ENCODE measurements at places on chromosomes 4 and X.
A peak's percentile ranks its signal among the peaks of the same experiment; 100 is the strongest.

DNA sequence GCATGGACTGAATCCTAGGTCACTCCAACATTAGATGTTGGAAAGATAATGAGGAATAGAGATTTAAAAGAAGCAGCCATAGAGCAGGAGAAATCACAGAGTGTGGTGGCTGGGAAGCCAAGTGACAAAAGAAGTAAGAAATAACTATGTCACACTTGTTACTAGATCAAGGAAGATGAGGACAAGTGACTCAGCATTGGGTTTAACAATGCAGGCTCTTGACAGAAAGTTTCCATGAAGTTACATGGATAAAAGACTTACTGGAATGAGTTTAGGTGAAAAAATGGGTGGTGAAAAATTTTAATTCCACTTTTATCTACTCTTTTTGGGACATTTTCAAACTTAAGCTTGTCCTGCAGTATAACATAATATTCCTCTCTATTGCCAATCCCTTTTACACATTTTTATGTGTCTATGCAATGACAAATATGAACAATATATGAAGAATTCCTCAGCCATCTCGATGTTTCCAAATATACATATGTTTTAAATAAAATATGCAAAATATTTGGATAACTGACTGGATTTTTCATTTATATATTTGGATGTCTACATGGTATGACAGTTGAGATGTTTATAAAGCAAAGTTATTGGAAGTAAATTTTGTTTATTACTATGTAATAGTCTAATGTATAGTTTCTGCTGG, 462.6 kb downstream of the IL15 start:
- no peak for DNase-seq

GRCh38 chrX:49877397-49878101, 1.7 kb upstream of the USP27X start:
- no peak for DNase-seq

- DNase-seq: no peak
Observed at GRCh38 chrX:8404926-8405325, 59.7 kb upstream of the VCX3B start.

DNA sequence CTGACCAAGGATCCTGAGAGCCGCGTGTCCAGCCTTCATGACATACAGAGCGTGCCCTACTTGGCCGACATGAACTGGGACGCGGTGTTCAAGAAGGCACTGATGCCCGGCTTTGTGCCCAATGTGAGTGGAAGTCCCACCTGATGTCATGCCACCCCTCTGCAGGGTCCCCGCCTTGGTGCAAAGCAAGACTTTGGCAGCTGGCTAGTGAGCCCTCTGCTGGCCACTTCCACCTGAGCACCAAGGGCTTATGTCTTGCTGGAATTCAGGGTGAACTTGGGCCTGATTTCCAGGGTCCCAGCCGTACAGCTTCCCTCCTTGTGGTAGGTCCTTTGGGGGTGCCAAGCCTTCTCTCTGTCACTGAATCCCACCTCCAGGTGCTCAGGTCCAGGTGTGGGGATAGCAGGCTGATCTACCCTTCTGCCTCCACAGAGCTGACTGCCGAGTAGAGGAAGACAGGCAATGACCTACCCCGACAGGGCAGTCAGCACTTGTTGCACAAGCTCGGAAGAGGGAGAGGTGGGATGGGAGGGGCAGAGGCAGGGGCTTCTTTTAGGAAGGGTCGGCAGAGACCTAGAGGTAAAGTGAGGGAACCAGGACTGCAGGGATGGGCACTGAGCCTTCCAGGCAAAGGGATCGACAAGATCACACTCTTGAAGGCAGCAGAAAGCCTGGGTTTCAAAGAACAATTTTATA, 248.1 kb downstream of the EVC2 start:
- peak; percentile 10 for DNase-seq

- no peak for DNase-seq
Observed at GRCh38 chr4:29046186-29046585, 1674.0 kb upstream of the PCDH7 start.

DNA sequence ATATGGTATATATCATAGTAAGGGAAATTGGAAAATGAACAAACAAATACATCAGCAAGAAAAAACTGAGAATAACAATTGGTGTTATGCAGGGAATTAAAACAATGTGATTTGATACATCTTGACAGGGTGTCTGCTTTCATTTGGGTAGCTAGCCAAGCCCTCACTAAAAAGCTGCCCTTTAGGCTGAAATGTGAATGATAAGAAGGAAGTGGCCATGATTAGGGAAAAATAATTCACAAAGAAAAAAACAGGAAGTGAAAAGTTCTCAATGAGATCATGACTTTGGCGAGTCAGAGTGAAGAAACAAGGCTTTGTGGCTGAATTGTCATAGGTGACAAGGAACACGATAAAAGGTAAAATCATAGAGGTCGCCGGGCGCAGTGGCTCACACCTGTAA, 675.8 kb upstream of the SLIT2 start:
- no peak for DNase-seq

GRCh38 chrX:7926914-7927258, 327 bp downstream of the PNPLA4 start:
- no peak for DNase-seq

DNA sequence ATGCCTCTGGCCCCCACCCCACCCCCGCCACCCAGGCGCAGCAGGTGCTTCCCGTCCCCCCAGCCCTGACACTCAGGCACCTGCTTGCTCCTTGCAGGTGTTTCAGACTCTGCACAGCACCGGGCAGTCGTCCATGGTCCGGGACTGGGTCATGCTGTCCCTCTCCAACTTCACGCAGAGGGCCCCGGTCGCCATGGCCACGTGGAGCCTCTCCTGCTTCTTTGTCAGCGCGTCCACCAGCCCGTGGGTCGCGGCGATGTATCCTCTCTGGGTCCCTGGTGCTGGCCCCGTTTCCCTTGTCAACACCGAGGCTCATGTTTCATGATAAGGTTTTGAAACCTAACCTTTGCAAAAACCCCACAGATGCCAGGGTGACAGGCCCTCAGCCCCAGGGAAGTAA, 10.2 kb upstream of the MSANTD1 start:
- no peak for DNase-seq

GRCh38 chrX:126900937-126901336, 81.4 kb downstream of the PRR32 start:
- DNase-seq: no peak

DNA sequence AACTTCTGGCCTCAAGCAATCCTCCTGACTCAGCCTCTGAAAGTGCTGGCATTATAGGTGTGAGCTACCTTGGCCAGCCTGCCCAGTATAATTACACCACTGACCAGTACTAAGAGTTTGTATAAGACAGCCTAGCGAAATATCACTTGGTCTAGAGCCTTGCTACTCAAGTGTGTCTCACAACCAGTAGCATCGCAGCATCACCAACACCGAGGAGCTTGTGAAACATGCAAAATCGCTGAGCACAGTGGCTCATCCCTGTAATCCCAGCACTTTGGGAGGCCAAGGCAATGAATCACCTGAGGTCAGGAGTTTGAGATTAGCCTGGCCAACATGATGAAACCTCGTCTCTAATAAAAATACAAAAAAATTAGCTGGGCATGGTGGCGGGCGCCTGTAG, 102.0 kb upstream of the GATB start:
- DNase-seq: no peak

GRCh38 chrX:103212749-103213457, 2.0 kb upstream of the BEX4 start:
- DNase-seq: no peak

DNA sequence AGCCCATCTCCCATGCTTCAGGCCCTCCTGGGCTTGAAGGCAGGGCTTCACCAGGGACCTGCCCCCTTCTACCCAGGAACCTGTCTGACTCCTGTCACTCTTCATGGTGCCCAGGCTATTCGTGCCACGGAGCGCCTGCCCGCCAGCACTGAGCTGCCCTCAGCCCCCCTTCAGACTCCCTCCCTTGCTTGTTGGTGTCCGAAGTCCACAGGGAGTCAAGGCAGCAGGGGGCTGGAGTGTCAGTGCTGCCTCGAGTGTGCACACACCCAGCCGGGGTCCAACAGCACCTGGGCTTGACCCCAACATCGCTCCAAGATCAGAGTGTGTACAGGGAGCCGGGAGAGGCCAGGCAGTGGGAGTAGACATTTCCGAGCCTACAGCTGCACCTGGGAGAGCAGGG, 59.8 kb downstream of the TBCK start:
- DNase-seq: no peak

DNA sequence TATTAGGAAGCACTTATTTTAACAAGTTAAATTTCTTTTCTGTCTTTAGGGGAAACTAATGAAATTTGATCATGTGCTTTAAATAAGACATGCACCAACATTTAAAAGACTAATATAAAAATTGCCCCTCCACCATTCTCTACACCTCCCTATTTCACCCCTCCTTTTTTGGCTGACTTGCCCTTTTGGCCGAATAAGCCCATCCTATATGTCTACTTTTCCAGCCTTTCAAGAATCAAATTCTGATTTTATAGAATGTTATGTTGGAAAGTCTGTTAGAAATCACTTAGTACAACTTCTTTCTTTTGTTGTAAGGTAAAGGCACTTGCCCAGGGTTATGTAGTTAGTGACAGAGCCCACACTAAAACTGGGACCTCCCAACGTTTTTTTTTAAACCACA, 1.8 kb downstream of the CAPN6 start:
- DNase-seq: no peak

- no peak for DNase-seq
Observed at GRCh38 chr4:163967263-163967662, 472.8 kb downstream of the TMA16 start.

- DNase-seq: no peak
Observed at GRCh38 chr4:114464726-114465272, 133.8 kb upstream of the UGT8 start.

GRCh38 chr4:154720123-154720522, 23.7 kb upstream of the LRAT start:
- no peak for DNase-seq

DNA sequence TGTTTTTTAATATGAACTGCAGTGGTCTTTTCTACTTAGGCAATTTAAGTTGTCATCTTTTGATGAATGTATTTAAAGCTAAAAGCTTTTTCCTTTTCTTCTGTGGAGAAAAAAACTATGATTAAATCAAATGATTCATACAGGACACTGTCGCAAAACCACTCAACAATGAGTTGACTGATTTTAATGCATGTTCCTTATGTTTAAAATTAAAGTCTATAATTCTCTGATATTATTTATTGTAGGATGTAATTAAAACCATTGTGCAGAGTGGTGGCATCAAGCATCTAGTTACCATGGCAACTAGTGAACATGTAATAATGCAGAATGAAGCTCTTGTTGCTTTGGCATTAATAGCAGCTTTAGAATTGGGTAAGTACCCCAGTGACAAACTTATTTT, 172.5 kb downstream of the RAP1GDS1 start:
- DNase-seq: no peak

DNA sequence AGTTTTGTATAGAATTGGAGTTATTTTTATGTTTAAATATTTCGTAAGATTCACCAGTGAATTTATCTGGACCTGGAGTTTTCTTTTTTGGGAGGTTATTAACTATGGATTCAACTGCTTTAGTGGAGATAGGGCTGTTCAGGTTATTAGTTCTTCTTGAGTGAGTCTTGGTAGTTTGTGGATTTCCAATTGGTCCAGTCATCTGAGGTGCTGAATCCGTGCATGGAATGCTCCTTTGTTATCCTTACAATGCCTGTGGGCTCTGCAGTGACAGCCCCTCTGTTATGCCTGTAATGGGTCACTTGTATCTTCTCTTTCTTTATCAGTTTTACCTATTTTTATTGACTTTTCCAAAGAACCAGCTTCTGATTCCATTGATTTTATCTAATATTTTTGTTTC, 15.4 kb upstream of the NKX1-1 start:
- no peak for DNase-seq

GRCh38 chr4:77043507-77044136, 32.2 kb downstream of the CCNI start:
- DNase-seq: no peak

DNA sequence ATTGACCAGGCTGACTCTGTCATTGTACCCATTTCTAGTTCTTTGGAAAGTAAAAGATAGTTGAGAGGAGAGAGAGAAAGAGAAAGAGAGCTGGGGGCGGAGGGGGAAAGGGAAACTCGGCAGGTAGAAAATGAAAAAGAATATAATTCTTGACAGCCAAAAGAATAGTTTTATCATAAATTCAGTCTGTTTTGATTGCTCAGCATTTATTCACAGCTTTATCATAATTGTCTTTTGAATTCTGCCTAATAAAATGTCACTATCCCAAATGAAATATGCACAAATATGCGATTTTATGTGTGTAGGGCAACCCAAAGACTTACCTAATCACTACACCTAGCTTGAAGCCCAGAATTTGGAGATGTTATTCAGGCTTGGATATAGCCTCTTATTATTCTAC, 1024.0 kb upstream of the PABPC4L start:
- no peak for DNase-seq

GRCh38 chr4:113141901-113142346, 92.5 kb downstream of the ANK2 start:
- DNase-seq: no peak

DNA sequence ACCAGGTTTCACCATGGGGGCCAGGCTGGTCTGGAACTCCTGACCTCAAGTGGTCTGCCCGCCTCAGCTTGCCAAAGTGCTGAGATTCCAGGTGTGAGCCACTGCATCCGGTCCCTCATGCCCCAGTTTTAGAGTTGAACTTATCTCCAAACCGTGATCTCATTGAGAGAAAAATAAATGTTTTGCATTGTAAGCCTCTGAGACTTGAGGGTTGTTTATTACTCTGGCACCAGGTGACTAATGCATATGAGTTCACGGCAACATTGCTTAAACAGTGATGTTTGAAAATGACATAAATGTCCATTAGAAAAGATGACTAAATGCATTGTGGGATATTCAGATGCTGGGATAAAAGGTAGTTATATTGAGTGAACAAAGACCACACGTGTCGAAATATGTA, 22.9 kb upstream of the FAT1 start:
- no peak for DNase-seq

GRCh38 chr4:6633091-6633906, 7.2 kb upstream of the MRFAP1 start:
- DNase-seq: peak; percentile 42

DNA sequence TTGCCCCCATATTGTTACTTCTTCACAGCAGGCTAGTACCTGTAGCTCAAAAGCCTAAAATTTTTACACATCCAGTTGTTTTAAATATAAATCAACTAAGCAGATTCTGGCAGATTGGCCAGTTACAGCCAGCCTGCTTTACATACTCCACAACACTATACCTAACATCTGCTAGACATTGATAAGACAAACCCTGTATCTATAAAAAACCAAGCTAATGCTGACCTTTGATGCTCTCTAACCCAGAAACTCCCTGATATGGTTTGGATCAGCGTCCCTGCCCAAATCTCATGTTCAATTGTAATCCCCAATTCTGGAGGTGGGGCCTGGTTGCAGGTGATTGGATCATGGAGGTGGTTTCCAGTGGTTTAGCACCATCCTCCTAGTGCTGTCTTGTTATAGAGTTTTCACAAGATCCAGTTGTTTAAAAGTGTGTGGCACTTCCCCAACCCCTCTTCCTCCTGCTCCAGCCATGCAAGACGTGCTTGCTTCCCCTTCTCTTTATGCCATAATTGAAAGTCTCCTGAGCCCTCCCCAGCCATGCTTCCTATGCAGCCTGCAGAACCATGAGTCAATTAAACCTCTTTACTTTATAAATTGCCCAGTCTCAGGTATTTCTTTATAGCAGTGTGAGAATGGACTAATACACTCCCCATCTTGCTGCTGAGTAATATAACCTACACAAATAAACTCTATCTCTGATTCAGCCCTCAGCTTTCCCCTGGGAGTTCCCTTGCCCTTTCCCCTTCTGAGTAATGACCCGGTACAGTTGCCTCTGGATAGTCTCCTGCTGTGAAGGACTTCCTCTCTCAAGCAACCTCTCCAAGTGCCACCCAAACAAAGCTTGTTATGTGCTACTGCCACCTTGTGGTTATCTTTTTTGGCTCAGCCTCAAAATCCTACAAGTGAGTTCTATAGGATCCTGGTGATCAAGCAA, 39.6 kb downstream of the ZCCHC13 start:
- peak; percentile 87 for DNase-seq

- DNase-seq: peak; percentile 16
Observed at GRCh38 chrX:105116486-105116885, 104.0 kb downstream of the TEX13A start.

All from fibroblast of skin of left quadriceps (primary cell).